ENCODE measurements at places on chromosomes 12 and 14.

GRCh38 chr12:96020314-96021003 lies 14.9 kb downstream of the LTA4H start:
- DNase-seq, result no peak

DNA sequence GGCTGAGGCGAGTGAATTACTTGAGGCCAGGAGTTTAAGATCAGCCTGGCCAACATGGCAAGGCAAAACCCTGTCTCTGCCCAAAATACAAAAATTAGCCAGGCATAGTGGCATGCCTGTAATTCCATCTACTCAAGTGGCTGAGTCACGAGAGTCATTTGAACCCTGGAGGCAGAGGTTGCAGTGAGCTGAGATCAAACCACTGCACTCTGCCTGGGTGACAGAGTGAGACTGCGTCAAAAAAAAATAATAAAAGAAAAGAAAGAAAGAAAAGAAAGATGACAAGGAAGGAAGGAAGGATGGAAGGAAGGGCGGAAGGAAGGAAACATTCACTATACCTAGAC lies 159.6 kb upstream of the CNOT2 start:
- DNase-seq, result no peak

DNA sequence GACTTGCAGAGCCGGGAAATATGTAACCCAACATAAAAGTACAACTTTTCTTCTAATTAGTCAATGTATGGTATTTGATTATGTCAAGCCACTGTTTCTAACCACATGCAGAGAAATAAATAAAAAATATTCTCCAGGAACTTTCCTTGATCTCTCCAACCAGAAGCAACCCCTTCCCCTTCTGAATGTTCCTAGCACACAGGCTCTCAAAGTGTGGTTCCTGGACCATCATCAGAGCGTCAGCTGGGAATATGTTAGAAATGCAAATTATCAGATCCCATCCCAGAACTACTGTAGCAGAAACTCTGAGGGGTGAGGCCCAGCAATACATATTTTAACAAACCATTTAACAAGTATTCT lies 21.0 kb upstream of the ITPR2 start:
- no peak for DNase-seq

- no peak for DNase-seq
Measured at GRCh38 chr14:26104717-26105116, 493.1 kb downstream of the NOVA1 start.

GRCh38 chr14:68040633-68041369 lies 221.2 kb downstream of the RAD51B start:
- no peak for DNase-seq
